T-helper 22 cell (primary cell): ENCODE measurements at places on chromosomes 7 and 10.

GRCh38 chr7:158453663-158454062 is 134.0 kb downstream of the PTPRN2 start:
- DNase-seq = no peak

- no peak for DNase-seq
Measured at GRCh38 chr7:117053432-117053831, 100.1 kb downstream of the ST7 start.

- no peak for DNase-seq
Measured at GRCh38 chr10:108716352-108716751, 1207.0 kb downstream of the XPNPEP1 start.

DNA sequence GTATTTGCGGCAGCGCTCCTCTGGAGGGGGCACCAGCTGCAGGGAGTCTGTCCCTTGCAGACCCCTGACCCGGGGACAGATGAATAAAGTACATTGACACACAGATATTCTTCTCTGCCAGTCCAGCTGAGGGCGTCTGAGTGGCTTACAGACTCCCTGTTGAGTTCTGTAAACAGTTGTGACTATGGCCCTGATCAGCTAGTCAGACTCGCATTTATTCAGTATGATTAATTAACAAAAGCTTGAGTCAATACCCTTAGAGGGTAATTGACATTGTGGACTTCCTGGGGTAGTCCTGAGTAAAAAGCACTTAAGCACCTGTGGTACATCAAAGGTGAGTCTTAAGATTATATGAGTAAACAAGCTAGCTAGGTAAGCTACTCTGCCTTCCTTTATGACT is 21.0 kb downstream of the ANKRD30A start:
- DNase-seq = no peak

DNA sequence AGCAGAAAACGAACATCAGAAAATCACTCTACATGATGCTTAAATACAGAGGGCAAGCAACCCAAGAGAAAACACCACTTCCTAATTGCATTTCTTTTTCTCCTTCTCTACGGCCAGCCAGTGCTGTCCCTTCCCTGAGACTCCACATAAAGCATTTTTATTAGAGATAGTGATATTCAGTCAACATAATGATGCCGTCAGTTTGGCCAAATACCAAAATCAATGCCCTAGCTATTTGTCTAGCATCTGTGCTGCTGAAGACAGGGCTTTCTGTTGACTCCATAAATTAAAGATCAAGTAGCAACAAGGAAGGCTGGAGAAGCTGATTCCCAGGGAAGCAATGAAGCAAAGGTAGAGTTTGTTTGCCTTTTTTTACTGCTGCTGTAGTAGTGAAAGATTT is 1024.9 kb downstream of the REEP3 start:
- no peak for DNase-seq
